ENCODE measurements at places on chromosomes 13 and 19.

DNA sequence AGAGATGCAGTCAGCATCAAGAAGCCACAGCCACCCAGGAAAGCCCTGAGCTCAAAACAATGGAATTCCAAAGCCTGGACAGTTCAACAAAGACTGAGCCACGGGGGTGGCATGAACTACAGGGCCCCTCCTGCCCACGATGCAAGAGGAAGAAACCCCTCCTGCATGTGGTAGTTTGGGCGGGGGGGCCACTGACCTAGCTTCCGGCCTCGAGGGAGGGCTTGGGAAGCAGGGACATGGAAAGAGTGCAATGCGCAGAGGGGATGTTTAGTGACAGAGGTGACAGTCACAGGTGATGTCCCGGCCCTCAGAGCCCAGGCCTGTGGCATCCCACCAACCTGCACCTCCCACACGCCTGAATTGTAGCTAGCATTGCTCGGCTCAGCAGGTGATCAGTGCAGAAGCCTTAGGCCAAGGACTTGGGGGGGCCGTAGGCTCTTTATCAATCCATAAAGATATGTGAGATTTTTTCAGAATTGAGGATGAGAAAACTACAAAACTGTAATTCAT, 318.8 kb downstream of the TEX29 start:
- DNase-seq, result no peak

DNA sequence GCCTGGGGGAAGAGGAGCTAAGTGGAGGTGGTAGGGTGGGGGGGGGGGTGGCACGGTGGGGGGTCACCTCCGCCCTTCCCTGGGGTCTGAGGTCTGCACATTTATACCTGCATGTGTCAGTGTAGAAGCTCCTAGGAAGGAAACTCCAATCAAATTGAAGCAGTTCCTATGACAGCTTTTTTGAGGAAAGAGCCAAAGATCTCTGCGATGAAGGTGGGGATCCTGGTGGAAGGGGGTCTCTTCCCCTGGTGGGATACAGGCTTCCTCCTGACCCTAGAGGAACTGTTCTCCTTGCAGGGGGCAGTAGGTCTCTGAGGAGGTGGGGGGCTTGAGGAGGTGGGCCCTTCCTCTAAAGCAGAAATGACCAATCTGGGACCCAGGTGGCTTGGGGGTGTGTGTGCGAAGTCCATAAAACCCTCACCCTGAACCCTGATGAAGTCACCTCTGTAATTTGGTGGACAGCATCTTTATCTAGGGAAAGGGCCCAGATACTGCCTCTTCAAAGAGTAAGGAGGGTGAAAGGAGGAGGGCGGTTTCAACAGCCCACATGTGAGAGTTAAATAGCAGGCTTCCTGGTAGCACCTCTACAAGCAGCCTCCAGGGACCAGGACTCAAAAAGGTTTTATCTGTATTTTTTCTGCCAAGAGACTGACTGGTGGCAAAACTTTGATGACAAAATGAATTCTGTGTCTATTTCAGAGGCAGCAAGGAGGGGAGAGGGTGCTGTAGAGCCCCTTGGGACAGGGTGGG, 12.9 kb downstream of the RANBP3 start:
- no peak for DNase-seq

- DNase-seq, result no peak
These were observed 10.9 kb upstream of the AKAP11 start for GRCh38 chr13:42260903-42261654.

GRCh38 chr19:51111606-51112005, 3.4 kb upstream of the CTU1 start:
- no peak for DNase-seq

DNA sequence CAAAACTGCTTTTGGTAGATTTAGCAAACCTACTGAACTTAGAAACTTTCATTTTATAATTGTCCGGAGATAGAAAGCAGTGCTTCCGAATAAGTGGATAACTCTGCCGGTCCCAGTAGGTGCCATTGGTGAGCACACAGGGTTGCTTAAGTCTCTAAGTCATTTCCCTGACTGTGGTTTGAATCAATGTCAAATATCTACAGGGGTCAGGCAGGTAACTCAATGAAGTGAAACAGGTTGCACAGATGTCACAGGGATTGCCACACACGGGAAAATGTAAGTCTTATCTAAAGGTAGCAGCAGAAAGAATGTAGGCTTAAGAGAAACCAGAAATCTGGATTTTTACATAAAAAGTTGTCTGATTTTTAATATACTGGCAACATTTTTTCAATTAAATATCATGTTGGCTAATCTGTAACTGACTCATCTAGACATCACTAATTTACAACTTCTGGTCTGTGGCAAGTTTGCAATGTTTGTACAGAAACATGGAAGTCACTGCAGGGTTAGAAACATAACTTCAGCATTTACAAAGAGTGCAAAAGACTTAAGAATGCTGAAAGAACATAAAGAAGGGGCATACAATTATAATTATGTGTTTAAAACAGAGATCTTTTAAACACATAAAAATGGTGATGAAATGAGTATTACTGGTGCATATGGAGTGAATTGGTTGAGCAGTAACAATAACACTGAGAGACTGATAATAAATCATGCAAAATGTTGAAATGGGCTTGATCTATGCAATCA, 14.3 kb upstream of the LRRC63 start:
- no peak for DNase-seq

DNA sequence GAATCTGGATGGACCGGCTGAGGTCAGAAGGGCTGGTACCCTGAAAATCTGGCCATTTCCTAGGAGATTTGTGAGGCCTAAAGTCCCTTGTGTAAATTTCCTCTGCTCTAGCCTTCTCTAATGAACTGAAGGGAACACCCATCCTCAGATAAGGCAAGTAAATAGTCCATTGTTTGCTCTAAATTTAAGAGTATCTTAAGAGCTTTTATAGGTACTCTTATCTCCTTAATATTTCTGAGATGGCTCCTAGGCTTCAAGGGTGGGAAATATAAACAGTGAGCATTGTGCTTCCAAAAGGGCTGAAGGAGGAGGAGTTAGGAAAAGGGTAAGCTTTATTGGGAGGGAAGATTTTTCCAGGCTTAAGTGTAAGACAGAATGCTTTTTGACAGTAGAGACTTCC, 148.7 kb upstream of the EDNRB start:
- no peak for DNase-seq

- DNase-seq, result no peak
These were observed 73.2 kb downstream of the DIAPH3 start for GRCh38 chr13:60090574-60090973.

DNA sequence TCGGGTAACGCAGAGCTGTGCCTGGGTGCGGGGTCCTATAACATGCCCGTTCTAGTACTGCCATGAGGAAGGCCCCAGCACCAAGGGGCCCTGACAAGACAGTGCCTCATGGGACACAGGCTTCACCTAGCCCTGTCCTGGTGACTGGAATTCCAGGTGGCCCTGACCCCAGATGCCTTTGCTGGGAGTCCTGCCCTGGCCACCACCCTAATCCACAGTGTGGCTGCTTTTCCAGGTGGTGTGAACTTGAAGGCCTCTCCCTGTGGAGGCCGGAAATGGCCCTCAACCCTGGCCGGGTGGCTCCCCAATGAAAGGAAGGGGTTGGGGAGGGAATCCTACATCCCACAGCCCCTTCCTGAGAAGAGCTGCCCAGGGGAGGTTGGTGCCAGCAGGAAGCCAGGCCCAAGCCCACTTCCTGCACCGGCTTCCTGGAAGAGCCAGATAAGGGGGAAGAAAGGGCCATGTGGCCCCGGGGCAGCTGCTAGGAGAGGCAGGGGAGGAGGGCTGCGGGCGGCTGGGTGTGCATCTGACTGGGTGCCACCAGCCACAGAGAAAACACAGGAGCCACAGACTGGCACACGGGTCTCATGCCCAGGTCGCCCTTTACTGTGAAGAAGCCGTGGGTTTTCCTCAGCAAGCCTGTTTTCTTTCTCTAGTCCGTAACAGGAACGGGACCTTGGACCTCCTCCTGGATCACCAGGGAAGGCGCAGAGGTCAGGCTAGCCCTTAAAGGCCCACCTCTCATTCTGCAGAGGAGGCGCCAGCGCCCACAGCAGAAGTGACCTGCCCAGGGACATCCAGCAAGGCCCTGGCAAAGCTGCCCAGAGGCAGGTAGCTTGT, 4.7 kb downstream of the LSM4 start:
- DNase-seq, result no peak

- DNase-seq, result no peak
These were observed 5.8 kb downstream of the KBTBD7 start for GRCh38 chr13:41188584-41188983.

GRCh38 chr19:50419022-50419579, 363 bp downstream of the SPIB start:
- no peak for DNase-seq

DNA sequence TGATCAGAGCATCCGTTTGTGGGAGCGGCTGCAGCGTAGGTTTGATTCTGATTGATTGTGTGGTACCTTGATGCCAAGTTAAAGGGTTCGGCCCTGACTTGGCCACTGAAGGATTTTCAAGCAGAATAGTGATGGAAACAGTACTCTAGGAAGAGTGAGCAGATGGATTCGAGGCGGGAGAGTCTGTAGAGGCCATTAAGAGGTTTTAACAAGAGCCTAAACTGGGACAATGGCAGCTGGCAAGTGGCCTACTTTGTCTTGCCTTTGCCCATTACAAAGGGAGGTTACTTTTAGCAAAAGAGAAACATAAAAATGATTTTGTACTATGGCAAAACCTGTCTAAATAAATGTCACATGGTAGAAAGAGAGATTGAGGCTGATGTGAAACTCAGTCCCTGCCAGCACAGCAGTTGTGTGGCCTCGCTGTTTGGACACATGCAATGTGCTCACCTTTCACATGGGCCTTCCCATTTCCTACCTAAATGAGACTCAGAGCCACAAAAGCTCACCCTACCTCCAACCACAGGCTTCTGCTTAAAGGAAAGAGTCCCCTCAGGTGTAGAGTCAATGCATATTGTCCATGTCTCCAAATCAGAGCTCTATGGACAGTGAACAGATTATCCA, 62.4 kb upstream of the RAP2A start:
- no peak for DNase-seq

GRCh38 chr19:14187561-14187960, 18.4 kb downstream of the ADGRL1 start:
- no peak for DNase-seq

DNA sequence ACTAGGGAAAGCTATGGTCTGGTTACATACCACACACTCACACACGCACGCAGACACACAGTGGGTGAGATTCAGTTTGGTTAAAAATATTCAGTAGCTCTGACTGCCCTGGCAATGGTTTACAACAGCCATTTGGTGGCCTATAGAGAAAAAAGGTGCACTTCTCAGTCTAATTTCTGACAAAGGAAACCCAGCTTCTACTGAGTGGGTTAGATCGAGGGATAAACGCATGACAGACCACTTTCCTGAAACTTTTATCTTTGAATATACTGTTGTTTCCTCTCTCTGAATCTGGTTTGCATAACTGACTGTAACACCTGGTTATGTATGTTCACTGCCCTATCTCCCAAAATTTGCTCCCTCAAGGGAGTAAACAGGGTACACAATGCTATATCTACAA, 2.5 kb downstream of the LIG4 start:
- DNase-seq, result peak; percentile 44

GRCh38 chr19:50542943-50543342, 25.3 kb downstream of the LRRC4B start:
- DNase-seq, result no peak

GRCh38 chr19:49679771-49680413, 2.8 kb downstream of the PRMT1 start:
- no peak for DNase-seq

GRCh38 chr19:5204212-5204611, 136.4 kb downstream of the PTPRS start:
- DNase-seq, result no peak

DNA sequence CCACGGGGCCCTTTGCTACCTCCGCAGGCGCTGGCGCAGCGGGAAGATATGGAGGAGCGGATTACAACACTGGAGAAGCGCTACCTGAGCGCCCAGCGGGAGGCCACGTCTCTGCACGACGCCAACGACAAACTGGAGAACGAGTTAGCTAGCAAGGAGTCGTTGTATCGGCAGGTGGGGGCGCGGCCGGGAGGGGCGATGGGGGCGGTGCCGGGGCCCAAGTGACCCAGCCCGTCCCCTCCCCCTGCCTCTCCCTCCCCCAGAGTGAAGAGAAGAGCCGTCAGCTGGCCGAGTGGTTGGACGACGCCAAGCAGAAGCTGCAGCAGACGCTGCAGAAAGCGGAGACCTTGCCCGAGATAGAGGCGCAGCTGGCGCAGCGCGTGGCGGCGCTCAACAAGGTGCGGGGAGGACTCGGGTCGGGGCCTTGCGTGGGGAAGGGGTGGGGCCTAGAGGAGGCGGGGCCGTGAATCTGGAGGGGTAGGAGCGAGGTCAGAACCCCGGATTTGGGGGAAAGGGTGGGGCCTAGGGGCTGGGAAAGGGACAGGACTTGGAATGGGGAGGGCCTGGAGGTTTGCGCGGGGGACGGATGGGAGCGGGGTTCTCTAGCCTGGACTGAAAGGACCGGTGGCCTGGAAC, 13.7 kb downstream of the PPFIA3 start:
- no peak for DNase-seq

- DNase-seq, result no peak
These were observed 69.8 kb upstream of the STARD13 start for GRCh38 chr13:33355201-33355895.

DNA sequence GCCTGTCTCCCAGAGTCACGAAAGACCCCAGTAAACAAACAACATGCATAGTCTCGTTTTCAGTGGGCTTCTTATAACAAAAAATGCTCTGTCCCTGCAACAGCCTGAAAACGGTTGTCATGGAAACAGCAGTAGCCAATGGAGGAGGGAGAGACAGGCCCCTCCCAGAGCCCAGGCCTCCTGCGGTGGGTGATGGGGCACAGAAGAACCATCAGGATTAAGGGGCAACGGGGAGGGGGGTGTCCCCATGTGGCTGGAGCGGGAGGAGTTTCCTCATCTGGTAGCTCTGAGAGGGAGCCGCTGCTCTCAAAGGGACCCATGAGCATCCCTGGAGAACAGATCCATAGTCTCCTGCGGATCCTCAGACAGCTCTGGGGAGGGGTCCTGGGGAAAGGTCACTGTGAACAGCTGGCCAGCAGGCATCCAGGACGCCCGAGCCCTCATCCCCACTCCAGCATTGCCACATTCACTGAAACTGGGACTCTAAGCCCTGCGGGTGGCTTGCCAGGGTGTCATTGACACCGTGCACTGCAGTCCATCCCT, 37.5 kb upstream of the PNMA8B start:
- DNase-seq, result no peak

- no peak for DNase-seq
These were observed 706 bp downstream of the P2RY11 start for GRCh38 chr19:10112037-10112761.

DNA sequence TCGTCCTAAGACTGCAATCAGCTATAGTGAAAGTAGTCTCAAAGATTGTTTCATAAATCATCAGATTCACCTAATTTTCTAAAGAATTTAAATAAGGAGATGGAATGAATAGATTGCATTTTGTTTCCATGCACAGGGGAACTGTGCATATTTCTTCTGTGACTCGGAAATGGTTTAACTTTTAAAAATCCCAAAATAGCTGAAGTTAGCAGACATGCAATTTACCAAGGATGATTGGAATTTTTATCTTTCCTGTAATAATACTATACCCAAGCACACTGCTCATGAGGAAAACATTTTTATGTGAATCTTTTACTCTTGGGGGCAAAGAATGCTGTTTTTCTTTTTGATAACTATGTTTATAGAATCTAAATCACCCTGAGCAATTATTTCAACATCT, 15.0 kb upstream of the LMO7 start:
- DNase-seq, result no peak

- no peak for DNase-seq
These were observed 1116.2 kb downstream of the DIAPH3 start for GRCh38 chr13:59047546-59047945.

Data from germinal center (tissue), 1 donor.